Activated CD4-positive, CD25-positive, alpha-beta regulatory T cell (primary cell): ENCODE measurements at places on chromosomes 13 and 19.

- DNase-seq = no peak
Observed at GRCh38 chr13:40151673-40152072, 496.2 kb downstream of the COG6 start.

- DNase-seq = no peak
Observed at GRCh38 chr19:2121416-2122051, 24.8 kb downstream of the IZUMO4 start.

- no peak for DNase-seq
Observed at GRCh38 chr13:45748941-45749759, 47.0 kb downstream of the CBY2 start.

- DNase-seq = no peak
Observed at GRCh38 chr13:32882691-32883090, 133.5 kb upstream of the KL start.

DNA sequence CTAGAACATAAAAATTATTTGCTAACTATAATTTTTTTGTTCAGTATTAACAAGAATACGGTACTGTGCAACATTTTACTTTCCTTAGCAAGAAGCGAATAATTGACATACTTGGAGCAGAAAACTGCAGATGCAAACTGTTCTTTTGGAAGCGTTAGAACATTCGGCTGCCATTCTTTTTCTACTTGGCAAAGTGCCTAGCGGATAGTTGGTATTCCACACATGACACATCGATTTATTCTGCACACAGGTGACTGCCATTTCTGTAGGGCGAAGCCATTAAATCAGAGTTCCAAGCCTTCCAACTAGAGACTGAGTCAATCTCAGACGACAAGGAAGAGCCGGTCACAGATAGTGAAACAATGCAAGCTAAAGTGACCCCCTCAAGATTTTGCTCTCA, 117.4 kb downstream of the TRPC4 start:
- no peak for DNase-seq

GRCh38 chr19:49581007-49581508, at the start of gene PRRG2:
Gene PRRG2, plus strand, starts transcription at chr19:49581316. Its CDS starts 1,904 bp downstream, at chr19:49583220.
- no peak for DNase-seq

DNA sequence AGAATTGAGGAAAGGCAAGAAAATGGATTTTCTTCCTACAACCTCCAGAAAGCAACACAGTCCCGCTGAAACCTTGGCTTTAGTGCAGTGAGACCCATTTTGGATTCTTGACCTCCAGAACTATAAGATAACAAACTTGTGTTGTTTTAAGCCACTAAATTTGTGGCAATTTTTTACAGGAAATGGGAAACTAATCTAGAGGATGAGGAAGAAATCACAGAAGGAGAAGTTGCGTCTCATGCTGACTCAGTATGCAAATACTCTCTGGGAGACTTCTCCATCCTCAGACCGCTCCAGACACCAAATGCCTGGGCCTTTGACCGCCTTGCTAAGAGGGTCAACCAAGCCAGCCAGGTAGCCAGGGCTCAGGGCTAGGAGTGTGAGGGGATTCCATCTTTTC, 13.1 kb upstream of the CEACAM16 start:
- DNase-seq = no peak

GRCh38 chr13:111575276-111575675, 254.8 kb downstream of the TEX29 start:
- no peak for DNase-seq

GRCh38 chr19:3798137-3798536, 12.0 kb upstream of the MATK start:
- DNase-seq = no peak

GRCh38 chr13:97322740-97323342, 100.7 kb downstream of the MBNL2 start:
- DNase-seq = no peak

DNA sequence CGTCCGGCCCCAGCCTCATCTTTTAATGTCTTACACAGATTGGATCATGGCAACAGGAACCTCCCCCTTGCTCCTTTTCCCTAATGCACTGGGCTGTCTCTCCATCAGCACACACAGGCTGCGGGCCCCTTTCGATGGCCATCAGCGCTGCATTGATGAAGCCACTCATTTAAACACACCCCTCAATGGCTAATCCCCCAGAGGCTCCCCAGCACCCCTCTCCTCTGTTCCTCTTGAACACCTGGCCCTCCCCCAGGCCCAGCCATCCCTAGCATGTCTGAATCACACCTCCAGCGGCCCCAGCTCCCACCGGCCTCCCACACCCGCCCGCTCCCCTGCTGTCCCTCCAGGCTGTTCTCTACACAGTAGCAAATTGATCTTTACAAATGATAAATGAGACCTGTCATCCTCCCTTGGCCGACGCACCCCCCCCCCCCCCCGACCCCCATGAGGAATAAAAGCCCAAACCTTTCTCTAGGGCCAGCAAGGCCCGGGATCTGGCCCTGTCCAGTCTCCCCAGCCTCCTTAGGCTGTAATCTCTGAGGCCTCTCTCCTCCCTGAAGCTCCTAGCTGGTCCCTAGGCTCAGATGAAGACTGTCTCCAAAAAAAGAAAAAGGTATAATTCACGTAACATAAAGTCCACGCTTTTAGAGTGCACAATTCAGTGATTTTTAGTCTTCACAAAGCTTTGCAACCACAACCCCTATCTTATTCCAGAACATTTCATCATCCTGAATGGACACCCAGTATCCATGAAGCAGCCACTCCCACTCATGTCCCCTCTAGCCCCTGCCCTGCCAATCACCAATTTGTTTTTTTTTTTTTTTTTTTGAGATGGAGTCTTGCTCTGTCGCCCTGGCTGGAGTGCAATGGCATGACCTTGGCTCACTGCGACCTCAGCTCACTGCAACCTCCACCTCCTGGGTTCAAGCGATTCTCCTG, 7.4 kb downstream of the RPL28 start:
- no peak for DNase-seq

DNA sequence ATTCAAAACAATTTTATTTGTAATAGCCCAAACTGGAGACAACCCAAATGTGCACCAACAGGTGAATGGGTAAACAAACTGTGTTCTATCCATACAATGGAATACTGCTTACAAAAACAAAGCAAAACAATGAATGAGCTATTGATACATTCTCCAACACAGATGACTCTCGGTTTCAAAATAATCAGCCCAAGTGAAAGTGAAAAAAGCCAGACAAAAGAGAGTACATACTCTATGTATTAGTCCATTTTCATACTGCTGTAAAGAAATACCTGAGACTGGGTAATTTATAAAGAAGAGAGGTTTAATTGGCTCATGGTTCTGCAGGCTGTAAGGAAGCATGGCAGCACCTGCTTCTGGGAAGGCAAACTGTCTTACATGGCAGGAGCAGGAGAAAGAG, 65.2 kb upstream of the LRCH1 start:
- DNase-seq = no peak

GRCh38 chr13:46315491-46316075, 71.5 kb downstream of the RUBCNL start:
- DNase-seq = no peak

GRCh38 chr13:79799059-79799867, 318.3 kb downstream of the NDFIP2 start:
- DNase-seq = no peak

GRCh38 chr19:39953915-39954314, 17.1 kb upstream of the PSMC4 start:
- no peak for DNase-seq

- DNase-seq = no peak
Observed at GRCh38 chr19:49950590-49950948, 10.4 kb downstream of the SIGLEC11 start.

GRCh38 chr19:50823389-50824042, at the start of gene KLK1:
Gene KLK1, minus strand, starts transcription at chr19:50823787. Its CDS starts 39 bp downstream, at chr19:50823748.
- no peak for DNase-seq

GRCh38 chr13:26515721-26516120, 41.8 kb upstream of the WASF3 start:
- no peak for DNase-seq

DNA sequence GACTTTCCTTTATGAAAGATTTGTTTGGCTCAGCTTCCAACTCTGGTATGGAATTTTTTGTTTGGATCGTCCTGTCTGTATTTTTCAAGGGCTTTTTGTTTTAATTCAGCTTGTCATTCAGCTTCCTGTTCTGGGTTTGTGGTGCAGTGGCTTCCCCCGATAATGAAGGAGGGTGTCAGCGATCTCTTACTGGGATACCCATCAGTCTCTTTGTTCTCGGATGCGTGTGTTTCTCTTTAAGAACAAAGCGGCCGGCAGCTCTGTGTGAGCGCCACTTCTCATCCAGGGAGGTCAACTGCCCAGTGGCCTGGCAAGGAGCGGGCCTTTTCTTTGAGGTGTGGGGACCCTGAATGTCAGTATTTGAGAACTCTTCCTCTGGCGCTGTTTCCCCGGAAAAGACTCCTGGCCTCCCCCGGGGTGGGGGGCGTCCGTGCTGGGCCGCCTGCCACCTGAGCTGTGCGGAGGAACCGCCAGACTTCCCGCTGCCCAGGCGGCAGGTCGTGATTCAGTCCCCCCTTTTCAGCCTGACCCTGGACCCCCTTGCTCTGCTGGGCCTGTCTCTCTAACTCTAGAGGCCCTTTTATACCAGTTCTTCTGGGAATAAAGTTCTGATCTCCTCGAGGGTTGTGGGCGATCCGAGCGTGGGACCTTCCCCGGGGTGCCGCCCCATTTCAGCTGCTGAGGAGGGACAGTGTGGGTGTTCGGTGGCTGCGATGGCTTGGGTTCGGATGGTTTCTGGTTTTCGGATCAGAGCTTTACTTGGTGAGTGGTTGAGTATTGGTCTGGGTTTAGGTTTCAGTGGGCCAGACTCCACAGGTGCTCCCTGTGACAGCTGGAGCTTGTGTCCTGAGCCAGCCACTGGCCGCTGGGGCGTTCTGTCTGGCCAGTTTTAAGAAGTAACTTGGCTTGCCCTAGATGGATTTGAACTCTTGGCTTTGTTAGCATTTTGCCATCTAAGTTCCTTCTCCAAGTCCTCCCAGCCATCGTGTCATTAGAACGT, 3.4 kb downstream of the SF3A2 start:
- DNase-seq = no peak

GRCh38 chr13:32905063-32905863, 111.0 kb upstream of the KL start:
- no peak for DNase-seq

DNA sequence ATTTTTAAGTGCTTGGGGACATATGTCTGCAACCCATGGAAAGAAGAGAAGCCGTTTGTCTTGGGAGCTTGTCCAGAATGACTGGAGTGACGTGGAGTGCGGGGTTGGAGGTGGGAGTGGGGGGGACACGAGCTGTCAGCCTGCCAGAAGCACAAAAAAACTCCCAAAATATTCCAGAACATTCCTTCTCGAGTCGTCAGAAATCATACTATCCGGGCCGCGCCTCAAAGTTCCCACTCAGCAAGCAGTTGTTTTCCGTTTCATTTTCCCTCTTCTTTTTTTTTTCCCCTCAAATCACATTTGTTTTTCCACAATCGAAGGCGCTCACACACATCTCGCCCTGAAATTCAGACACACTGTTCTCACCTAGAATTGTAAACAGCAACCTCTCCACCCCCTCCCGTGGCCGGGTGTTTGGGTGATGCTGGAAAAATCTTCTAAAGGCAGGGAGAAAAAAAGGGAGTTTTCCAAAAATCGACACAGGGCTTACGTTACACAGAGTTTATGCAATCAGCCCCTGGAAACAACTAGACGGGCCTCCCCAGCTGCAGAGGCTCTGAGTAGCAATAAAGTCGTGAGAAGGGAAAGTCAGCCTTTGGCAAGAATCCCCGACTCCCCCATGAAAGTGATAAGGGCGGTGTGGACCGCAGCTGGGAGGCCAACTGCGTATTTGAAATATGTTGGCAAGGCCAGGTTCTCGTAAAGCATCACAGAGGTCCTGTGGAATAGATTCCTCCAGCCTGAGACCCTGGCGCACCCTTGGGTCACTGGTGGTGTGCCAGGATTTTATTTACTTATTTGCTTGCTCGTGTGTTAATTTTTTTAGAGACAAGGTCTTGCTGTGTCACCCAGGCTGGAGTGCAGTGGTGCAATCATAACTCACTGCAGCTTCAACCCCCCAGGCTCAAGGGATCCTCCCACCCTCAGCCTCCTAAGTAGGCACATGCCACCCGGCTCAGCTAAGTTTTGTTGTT, 31.2 kb upstream of the KLF2 start:
- no peak for DNase-seq

GRCh38 chr19:30881281-30881680, 468.0 kb downstream of the TSHZ3 start:
- no peak for DNase-seq

- DNase-seq = no peak
Observed at GRCh38 chr13:43085545-43085944, 62.2 kb downstream of the DNAJC15 start.

DNA sequence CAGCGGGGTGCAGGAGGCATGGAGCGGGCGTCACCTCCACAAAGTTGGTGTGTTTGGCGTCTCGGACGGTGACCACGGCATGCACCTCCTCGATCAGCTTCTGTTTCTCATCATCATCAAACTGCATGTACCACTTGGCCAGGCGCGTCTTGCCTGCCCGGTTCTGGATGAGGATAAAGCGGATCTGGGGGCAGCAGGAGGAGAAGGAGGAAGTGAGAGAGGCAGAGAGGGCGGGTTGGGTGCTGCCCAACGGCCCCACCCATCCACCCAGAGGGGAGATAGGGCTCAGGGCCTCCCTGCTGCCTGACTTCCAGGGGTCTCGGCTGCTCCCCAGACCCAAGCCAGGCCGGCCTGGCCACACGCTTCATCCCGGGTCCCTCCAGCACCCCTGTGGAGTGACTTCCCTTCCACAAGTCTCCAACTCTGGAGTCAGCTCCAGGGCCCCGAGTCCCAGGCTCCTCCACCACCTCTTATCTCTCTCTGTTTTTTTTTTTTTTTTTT, 4.6 kb downstream of the AP2S1 start:
- DNase-seq = no peak

- no peak for DNase-seq
Observed at GRCh38 chr13:34308725-34309124, 490.8 kb downstream of the RFC3 start.

- no peak for DNase-seq
Observed at GRCh38 chr13:41345914-41346589, 35.0 kb downstream of the NAA16 start.

- no peak for DNase-seq
Observed at GRCh38 chr19:40144947-40145748, 46.1 kb upstream of the MAP3K10 start.

- no peak for DNase-seq
Observed at GRCh38 chr13:41942462-41943094, 18.3 kb downstream of the VWA8 start.

GRCh38 chr13:40874138-40874779, 84.8 kb downstream of the SLC25A15 start:
- no peak for DNase-seq

- DNase-seq = no peak
Observed at GRCh38 chr13:107961849-107962608, 253.3 kb downstream of the LIG4 start.

GRCh38 chr13:78085434-78086225, 167.0 kb upstream of the EDNRB start:
- DNase-seq = no peak
